ENCODE measurements at places on chromosomes 7 and 10.

- DNase-seq, result no peak
These were observed 262.2 kb downstream of the WDR11 start for GRCh38 chr10:121113385-121113696.

DNA sequence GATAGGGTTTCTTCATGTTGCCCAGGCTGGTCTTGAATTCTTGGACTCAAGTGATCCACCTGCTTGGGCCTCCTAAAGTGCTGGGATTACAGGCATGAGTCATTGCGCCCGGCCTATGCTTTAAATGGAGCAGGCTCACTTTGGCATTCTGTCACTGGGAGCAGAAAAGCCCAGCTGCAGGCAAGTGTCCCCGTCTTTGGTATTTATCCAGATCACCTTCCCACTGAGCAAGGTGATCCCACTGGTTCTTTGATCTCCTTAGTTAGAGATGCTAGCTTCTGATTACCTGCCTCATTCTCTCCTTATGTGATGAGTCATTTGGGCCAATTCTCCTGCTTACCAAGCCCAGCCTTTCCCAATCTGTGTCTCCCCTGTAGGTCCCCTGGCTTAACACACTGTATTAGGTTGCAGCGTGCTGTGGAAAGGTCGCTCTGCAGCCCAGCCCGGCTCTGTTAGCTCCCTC, 39.3 kb downstream of the SPDYE5 start:
- DNase-seq, result no peak

DNA sequence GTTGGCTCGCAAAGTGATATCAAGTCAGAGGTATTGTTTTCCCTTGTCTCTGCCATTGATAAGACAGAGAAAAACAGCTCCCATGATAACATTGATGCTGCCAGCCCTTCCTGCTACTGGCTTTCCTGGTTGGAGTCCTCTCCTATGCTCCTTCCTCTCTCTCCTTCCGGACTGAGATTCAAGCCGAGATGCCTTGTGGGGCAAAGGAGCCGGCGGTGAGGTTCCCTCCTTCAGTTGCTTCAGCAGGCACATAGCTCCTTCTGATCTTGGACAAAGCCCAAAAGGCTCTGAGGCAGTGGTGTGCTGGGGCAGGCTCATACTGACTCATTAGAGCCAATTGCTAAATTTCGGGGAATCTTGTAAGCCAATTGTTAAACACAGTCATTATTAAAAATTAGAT, 8.8 kb upstream of the ZCCHC24 start:
- DNase-seq, result no peak

- DNase-seq, result no peak
These were observed 238.4 kb downstream of the ARHGAP21 start for GRCh38 chr10:24485304-24485703.

- DNase-seq, result no peak
These were observed 764.3 kb downstream of the SUGCT start for GRCh38 chr7:40899151-40899550.

DNA sequence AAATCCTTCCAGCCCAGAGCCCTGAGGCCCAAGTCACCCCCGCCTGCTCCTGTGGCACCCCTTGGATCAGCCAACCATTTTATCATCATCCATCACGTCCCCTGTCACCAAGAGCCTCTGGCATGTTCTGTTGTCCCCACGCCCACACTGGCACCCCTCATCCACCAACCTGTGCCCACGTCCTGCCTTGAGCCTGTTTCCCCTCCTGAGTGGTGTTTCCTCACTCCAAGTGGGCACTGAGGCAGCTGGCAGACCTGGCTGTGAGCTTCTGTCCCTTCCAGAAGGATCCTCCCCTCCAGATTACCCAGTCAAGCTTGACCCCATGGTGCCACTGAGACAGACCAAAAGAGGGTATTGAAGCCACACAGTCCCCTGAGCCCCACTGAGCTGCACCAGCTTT, 71.4 kb upstream of the ANTXRL start:
- DNase-seq, result no peak

- no peak for DNase-seq
These were observed 87.0 kb upstream of the KMT2E start for GRCh38 chr7:104927055-104927454.

GRCh38 chr10:38212460-38212859, 118.3 kb downstream of the ZNF37A start:
- DNase-seq, result no peak

DNA sequence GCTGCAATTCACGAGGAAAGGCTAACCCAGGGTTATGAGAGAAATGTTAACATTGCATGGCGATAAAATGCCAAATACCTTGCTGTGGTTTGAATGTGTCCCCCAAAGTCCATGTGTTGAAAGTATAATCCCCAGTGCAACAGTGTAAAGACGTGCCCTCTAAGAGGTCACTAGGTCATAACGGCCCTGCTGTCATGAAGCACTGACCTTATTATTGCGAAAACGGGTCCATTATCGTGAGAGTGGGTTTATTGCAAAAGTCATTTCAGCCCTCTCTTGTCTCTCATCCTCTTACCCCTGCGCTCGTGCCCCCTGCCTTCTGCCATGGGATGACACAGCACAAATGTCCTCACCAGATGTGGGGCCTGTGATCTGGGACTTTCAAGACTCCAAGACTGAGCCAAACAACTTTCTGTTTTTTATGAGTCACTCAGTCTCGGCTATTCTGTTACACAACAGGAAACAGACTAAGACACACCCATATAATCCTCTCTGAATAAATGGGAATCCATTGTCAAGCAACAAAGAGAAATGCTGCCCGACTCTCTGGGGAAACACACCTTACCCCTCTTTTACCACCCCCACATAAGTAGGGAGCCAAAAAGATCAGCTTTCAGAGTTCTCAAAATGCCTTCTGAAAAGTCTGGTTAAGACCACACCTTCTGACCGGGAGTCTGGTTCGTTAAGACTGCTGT, 73.1 kb upstream of the UCN3 start:
- DNase-seq, result peak; percentile 50

DNA sequence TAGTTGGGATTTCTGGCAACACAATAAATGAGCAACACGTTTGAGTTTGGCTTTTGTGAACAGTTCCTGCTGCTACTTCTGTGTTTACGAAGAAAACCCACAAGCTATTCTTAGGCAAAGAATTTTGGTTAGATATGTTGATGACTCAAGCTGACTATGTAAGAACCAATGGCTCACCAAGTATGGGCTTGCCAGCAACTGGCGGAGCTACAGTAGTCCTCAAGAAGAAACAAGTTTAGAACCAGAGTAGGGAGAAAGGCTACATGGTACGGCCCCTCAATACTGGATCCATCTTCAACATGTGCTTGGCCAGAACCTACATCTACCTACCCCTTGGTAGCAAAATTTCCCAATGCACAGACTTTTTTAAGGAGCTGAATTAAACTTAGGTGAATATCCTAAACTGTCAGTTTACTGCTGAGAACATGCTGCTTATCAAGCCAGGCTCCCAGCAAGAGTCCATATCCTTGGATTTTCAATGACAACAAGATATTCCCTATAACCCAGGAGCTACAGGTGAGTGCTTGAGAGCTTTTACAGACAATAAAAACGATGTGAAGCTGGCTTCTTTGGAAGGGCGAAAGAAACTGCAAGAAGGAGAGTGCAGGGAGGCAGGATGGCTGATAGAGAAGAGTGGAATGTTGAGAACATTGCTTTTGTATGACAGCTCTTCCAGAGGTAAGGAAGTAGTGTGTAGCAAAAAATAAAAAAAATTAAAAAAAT, 74.3 kb upstream of the ASAH2 start:
- peak; percentile 86 for DNase-seq

GRCh38 chr10:107418085-107418806, 253.7 kb upstream of the SORCS1 start:
- no peak for DNase-seq

DNA sequence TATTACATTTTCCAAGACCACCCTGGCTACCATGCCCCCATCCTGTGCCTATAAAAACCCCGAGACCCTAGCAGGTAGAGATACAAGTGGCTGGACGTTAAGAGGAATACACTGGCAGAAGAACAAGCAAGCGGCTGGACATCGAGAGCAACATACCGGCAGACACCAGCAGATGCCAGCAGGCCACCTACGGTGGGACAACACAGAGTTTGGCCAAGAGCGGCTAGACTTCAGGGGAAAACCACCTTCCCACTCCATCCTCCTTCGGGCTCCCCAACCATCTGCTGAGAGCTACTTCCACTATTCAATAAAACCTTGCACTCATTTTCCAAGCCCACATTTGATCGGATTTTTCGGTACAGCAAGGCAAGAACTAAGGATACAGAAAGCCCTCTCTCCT, 70.3 kb downstream of the ORC5 start:
- DNase-seq, result no peak

- peak; percentile 72 for DNase-seq
These were observed 70.0 kb downstream of the ARL4A start for GRCh38 chr7:12757443-12757842.

DNA sequence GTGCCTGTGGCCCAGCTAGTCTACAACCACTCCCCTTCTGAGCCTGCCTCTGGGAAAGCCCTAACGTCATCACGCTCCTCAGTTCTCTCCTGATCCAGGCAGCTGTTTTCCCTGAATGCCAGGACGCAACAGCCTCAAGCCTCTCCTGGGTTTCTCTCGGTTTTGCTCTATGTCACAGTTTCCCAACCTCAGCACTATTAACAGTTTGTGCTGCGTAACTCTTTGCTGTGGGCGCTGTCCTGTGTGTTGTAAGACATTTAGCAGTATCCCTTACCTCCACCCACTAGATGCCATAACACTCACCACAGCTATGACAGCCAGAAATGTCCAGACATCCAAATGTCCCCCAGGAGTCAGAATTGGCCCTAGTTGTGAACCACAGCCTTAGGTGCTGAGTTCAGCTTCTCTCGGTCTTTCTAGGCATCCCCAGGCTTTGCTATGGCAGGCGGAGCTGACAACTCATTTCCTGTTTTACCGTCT, 226.3 kb upstream of the NPVF start:
- no peak for DNase-seq

- no peak for DNase-seq
These were observed 819 bp downstream of the TMED4 start for GRCh38 chr7:44580945-44581878.

GRCh38 chr10:43287056-43288007, 20.5 kb upstream of the RASGEF1A start:
- DNase-seq, result no peak

DNA sequence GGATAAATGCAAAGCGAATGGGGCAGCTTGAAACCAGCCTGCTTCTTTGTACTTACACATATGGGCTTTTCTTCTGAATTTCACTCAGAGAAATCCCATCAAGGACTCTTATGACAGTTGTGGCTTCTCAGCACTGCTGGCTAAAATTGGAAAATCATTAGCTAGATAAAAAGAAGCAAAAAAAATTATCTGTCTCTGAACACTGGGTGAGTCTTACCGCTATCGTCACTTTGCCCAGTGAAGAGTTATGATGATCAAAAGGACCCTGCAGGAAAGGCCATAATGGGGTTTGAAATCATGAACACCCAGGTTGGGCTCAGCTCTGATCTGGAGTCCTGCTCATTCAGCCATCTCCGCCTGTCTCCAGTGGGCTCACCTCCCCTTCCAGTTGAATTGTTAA, 34.3 kb downstream of the AOAH start:
- no peak for DNase-seq

DNA sequence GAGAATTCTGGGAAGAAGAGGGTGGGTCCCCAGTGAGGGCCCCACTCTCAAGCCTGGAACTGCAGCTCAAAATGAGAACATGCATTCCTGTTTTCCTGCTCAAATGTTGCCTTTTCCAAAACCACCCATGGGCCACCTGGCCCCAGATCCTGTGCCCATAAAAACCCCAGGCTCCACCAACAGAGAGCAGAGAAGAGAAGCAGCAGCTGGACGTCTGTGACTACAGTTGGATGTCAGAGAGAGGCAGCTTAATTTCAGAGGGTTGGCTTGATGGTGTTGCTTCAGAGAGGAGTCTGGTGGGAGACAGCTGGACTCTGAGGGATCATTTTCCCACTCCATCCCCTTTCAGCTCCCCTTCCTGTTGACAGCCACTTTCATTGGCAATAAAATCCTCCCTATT, 256.4 kb downstream of the FZD1 start:
- no peak for DNase-seq

- DNase-seq, result no peak
These were observed 65.5 kb downstream of the CACUL1 start for GRCh38 chr10:118689070-118689858.

DNA sequence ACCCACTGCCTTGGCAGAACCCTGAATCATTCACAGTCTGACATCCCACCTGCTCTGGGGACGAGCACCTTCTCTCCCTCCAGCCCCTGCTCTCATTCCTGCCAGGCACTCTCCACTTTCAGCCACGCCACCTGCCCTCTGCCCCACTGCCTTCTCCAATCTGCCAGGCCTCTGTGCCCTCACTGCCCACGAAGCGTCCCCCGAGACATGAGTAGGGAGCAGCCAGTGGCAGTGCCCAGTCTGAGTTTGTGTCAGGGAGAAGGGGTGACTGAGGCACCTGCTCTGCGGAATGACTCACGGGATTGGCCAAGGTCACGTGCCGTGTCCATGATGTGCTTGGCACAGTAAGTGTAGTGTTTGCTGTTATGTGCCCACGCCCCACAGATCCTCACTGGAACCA, 215.2 kb upstream of the PPP2R2D start:
- DNase-seq, result no peak

- no peak for DNase-seq
These were observed 1.8 kb upstream of the MICALL2 start for GRCh38 chr7:1460821-1461645.

- no peak for DNase-seq
These were observed 239.2 kb downstream of the RNLS start for GRCh38 chr10:88343761-88344484.

GRCh38 chr10:98790817-98791216, 344.1 kb upstream of the HPS1 start:
- no peak for DNase-seq

DNA sequence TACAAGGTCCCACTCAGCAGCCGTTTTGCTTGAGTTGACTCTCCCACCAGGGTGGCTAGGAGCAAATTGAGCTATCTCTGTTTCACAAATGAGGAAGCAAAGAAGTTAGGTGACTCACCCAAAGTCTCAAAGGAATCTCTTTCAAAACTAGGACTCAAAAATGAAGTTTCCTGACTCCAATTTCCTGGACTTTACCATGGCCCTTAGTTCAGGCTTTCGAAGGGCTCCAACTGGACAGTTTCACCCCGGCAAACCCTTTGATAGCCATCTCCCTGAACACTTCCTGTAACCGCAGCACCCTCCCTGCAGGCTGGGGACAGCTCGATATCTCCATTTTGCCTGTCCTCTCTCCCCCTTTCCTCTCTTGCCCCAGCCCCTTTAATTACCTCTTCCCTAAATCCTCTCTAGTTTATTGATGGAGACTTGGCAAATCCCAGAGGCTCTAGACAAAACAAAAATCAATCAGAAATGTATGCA, 4.7 kb upstream of the AFAP1L2 start:
- no peak for DNase-seq

- no peak for DNase-seq
These were observed 53.1 kb downstream of the INPP5F start for GRCh38 chr10:119778776-119779445.

All from fibroblast of skin of left biceps (primary cell).